ENCODE measurements at places on chromosomes 5 and 9.
A peak's percentile ranks its signal among the peaks of the same experiment; 100 is the strongest.

- no peak for DNase-seq
Observed at GRCh38 chr5:52283221-52283620, 504.5 kb upstream of the ITGA1 start.

DNA sequence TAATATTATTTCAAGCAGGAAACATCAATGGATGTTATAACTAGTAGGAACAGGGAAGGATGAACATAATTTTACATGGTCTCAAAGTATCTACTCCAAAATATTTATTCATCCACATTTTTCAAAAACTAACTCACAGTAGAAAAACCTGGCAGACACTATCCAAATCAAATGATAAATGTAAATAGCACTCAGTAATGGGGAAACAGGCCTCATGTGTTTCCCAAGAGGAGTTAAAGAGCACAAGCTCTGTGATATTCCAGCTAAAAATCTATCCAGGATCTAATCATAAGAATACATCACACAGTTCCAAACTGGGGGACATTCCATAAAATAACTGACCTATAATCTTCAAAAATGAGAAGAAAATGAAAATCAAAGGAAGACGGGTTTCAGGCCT is 443.1 kb downstream of the ZNF608 start:
- DNase-seq, result no peak

GRCh38 chr5:61407706-61408270 is 75.7 kb downstream of the ZSWIM6 start:
- no peak for DNase-seq

DNA sequence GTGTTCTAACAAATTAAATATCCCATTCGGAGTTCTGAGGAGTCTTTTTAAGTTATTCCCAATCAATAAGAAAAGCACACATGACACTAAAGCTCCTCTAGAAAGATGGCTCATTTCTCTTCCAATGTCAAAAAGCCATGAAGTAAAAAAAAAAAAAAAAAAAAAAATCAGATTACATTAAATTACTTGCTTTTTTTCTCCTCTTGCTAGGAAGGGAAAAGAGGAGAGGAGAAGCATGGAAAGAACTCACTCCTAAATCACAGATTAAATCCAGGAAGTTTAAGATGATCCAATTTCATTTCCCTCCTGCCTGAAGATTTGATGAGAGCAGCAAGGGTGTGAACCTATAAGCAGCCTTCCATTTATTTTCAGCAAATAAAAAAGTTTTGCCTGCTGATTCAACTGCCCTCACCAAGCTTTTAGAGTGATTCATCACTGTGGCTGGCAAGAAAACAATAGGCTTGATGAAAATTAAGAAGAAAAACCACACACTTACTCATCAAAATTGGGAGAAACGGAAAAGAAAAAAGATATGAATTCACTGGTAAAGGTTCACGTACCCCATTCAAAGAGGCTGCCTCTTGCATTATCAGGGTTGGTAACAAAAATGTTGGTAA is 19.7 kb downstream of the MYO10 start:
- DNase-seq, result no peak

DNA sequence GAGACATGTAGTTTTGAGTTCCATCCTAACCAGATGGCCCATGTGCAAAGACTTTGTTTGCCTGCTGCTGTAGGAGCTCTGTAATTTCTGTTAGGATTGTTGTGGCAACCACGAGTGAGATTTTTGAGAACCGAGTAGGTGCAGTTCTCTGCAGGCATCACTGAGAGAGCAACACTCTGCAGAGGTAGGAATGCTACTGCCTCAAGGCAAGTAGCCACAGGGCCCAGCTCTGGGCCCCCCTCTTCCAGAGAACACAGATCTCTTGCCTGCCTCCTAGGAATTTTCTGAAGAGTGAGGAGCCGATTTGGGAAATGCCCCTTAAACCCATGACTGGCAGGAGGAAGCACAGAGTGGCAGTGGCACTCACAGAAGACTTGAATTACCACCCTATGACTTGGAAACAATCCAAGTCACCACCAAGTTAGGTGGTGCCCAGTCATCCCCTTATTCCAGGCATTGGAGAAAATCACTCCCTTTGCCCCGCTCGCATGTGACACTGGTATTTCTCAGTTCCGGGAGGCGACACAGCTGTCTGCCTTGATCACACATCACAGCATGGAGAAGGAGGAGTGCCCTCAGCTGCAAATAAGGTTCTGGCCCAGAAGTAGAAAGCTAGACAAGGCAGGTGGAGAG is 52.5 kb upstream of the SLC2A8 start:
- DNase-seq, result no peak

GRCh38 chr5:23763170-23763569 is 255.8 kb downstream of the PRDM9 start:
- no peak for DNase-seq

GRCh38 chr5:73152411-73153388 is 20.3 kb upstream of the TMEM174 start:
- DNase-seq, result no peak

GRCh38 chr5:10801931-10802666 is 41.1 kb upstream of the DAP start:
- DNase-seq, result no peak

- no peak for DNase-seq
Observed at GRCh38 chr5:113897748-113898147, 384.3 kb downstream of the YTHDC2 start.

- no peak for DNase-seq
Observed at GRCh38 chr9:73349476-73349875, 197.8 kb downstream of the ANXA1 start.

DNA sequence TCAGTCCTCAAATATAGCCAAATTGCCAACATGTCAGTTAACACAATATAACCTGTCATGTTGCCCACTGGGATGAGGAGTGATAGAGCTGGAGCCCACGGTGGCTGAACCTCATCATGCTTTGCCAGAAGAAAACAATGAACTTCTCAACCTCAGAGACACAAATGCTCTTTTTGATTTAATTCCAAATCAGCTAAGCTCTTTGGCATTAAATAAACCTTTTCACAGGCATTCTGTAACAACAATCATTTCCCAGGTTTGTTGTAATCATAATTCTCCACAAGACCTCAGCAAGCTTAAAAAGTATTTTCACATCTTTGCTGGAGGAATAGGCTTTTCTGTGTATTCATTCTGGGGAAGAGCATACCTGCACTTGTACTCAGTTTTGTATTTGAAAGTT is 830.9 kb downstream of the MAT2B start:
- DNase-seq, result no peak

DNA sequence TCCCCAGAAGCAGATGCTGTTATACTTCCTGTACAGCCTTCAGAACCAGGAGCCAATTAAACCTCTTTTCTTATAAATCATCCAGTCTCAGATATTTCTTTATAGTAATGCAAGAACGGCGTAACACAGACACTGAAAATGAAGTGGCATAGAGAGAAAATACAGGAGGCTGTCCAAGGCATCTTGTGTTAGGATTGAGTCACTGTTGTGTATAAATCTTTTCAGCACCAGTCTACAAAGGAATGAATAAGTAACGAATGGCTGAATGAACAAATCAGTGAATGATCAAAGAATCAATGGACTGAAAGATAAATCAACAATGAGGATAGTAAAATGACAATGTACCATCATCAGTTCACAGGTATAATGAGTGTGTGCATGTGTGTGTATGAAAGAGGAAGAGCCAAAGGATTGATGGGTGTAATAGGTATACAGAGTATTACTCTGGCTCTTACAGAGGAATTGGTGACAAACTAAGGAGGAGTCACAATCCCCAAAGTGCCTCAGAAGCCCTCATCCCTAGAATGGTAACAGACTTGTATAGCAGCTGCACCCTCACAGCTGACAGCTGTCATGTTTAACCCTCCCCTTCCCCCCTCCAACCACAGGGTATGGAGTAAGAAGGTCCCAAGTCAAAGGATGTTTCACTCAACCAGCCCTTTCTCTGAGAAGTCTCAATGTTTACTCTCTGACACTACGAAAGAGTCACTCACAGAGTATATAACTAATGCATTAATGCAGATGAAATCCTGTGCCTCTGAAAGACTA is 29.8 kb upstream of the MIER3 start:
- no peak for DNase-seq

- DNase-seq, result no peak
Observed at GRCh38 chr9:121082075-121082474, 7.3 kb downstream of the CNTRL start.

DNA sequence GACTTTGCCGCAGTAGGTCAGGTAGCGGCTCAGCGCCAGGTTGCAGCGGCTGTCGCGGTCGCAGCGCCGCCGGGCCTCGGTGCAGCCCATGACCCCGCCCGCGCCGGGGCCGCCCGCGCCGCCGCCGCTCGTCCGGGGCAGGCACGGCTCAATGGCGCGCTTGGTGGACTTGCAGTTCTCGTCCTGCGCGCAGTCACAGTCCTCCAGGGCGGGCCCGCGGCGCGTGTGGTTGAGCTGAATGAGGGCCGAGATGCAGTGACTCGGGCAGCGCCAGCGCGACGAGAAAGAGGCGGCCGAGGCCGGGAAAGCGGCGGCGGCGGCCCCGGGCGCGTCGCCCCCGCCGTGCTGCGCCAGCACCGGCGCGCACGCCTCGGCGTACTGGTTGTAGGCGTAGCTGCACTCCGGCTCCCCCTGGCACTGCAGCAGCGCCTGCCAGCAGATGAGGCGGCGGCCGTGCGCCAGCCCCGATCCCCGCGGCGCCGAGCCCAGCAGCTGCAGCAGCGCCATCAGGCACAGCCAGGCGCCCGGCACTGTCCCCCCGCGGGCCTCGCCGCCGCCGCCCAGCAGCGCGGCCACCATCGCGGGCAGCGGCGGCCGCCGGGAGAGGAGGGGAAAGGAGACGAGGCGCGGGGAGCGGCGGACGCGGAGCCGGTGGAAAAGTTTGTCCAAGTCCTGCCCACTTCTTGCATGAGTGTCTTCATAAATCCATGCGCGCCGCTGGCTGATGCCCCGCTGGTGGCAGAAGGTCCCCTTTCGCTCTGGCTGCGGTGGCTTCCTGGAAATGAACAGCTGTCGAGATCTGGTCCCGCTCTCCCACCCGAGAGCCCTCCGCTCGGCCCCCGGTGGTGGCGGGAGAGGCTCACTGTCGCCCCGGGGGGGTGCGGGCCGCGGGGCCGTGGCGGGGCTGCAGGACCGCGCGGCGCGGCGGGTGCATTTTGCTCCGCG is 833 bp downstream of the GAS1 start:
- DNase-seq, result peak; percentile 69

- DNase-seq, result peak; percentile 52
Observed at GRCh38 chr5:123371575-123372179, 51.5 kb downstream of the CEP120 start.

- DNase-seq, result peak; percentile 97
Observed at GRCh38 chr5:139660105-139660922, 12.2 kb downstream of the CXXC5 start.

DNA sequence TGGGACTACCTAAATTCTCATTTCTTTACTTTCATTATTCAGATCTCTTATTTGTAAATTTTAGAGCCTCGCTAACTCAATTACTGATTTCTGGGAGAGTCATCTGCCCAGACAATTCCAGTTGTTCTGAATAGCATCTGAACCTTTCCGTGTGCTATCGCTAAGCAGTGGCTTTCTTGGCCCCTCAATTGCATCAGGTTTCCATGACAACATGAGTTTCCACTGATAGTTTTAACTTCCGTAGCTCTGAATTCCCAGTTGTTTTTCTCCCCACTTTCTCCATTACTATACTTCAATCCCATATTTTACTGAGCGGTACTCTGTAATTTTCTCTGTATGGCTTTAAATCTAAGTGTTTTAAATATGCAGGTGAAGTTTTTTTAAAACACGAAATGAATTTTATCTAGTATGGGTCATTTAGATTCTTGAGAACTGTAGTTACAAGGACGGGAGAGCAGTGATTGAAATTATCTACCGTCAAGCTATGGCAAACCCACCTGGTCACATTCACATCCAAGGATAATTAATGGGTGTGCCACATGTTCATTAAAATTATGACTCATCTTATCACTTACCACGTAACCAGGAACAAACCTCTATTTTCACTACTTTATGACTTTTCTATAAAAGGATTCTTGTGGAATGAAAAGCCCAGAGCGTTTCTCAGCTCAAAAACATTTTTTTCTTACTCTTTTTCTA is 223.5 kb upstream of the PCSK5 start:
- DNase-seq, result no peak

GRCh38 chr5:150211156-150212030 is 21.5 kb downstream of the SLC6A7 start:
- DNase-seq, result no peak

GRCh38 chr5:59069438-59070079 is 486.7 kb downstream of the RAB3C start:
- no peak for DNase-seq

DNA sequence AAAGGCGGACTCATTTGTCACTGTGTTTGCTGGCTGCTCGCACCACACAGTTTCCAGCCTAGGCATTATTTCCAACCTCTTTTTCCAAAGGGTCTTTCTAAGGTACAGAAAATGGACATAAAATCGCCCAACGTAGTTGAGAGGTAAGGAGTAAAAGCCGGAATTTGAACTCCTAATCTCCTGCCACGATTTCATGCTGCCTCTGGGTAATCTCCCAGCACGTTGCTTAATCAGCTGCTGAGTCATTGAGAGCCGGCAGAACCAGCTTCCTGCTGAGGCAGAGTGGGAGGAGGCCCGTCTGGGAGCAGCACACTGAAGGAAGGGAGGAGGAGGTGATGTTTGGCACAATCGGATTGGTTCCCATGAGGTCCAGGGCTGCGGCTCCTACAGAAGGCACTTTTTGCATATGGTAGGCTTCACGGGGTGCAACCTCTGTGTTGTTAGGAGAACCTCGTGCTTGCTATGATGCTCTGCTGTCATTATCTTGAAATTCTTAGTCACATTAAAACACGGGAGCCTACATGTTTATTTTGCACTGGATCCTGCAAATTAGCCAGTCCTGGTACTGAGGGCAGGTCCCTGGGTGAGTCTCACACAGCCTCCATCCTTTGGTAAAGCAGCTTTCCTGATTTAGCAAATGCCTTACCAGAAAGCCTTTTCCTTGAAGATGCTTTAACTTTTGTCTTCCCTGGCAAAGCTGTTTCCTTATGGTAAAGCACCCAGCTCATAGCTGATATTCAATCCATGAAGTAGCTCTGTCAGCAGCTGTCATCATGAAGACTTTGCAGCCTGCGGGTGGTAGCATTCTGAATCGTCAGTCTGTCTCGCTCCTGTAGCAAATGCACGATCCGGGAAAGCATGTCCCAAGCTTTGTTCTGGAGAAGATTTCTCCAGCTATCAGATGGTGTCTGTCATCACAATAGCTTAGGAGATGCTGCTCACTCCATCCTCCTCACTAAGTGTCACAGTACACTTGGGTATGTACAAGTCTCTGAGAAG is 191.6 kb upstream of the MSX2 start:
- DNase-seq, result peak; percentile 80

All from posterior cingulate gyrus (tissue), 11 donors.